ENCODE measurements at places on chromosomes 2 and 18. TPM values are rescaled to one million over a fixed set of nuclear protein-coding genes. Genes with fewer than 3 reads are reported as not detected.

The IL36G gene
- not detected for polyA plus RNA-seq

- DNase-seq: no peak
Measured at GRCh38 chr2:197255543-197255942, 55.0 kb downstream of the ANKRD44 start.

The CAPN14 gene
- polyA plus RNA-seq: 0.10 TPM

DNA sequence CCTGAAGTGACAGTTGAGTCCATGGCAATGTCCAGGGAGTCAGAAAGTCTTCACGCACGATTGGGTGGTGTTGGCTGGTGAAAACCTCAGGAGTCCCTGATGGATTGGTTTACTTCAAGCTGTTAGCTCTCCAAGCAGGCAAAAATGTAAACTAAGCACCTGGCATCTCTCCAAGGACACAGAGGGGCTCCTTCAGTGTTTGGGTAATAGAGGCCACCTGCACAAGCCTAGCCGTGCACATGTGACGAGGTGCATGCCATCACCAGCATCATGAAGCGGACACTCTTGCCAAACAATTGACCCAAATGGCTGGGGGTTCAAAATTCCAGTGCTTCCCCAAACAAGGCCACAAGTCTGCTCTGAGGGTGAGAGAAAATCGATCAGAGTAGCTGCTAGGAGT lies 104.7 kb upstream of the CD302 start:
- DNase-seq: no peak

The PJVK gene
- 1.5 TPM for polyA plus RNA-seq

DNA sequence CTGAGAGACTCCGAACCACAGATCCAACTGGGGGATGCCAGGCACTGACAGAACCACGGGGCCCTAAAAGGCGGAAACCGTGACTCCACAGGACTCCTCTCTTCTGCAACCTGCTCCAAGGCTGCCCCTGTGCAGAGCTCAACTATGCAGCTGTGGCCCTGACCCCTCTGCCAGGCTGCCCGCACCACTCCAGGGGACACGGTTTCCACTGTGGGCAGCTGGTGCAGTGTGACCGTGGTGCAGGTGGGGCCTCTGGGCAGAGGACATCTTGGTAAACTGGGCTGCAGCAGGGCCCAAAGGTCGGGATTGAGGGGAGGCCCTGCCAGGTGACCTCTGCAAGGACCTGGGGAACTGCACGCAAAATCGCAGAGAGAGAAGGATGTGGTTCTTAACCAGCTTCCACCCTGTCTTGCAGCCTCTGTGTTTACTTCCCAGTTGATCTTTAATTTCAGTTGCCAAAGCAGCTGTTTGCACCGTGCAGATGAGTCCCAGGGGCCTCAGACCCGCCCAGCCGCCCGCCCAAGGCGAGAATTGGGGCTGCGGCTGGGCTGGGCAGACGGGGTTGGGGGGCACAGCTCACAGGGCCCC lies 104.6 kb upstream of the CTDP1 start:
- no peak for DNase-seq

DNA sequence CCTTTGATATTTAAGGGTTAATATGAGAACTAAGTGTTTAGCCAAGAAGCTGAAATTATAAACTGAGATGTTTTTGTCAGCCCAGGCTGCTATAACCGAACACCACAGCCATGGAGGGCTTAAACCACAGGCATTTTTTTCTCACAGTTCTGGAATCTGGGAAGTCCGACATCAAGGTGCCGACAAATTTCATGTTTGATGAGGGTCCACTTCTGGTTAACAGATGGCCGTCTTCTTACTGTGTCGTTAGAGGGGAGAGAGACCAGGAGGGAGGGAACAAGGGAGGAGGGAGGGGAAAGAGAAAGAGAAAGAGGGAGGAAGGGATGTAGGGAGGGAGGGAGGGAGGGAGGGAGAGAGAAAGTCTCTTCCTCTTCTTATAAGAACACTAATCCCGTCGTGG lies 6.5 kb upstream of the CNDP2 start:
- DNase-seq: no peak

DNA sequence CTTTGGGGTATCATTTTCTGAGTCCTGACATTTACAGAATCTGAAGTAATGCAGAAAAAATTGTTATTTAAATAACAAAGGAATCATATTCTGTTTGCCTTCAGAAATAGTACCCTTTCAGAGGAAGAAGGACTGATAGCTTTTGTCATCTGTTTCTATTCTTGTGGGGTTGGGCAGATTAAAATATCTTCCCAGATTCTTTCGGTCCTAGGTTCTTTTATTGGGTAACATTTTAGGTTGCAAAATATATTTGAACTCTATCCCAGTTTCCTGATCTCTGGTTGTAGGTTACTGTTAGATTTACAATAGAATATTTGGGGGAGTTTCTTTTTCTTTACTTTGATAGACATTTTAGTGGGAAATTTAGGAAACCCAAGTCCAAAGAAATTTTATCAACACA lies 550.5 kb downstream of the SPAG16 start:
- peak; percentile 52 for DNase-seq

GRCh38 chr2:60602828-60603532 lies 49.5 kb upstream of the BCL11A start:
- no peak for DNase-seq

The UGT1A5 gene
- not detected for polyA plus RNA-seq

The CHST10 gene
- polyA plus RNA-seq: 11.7 TPM

DNA sequence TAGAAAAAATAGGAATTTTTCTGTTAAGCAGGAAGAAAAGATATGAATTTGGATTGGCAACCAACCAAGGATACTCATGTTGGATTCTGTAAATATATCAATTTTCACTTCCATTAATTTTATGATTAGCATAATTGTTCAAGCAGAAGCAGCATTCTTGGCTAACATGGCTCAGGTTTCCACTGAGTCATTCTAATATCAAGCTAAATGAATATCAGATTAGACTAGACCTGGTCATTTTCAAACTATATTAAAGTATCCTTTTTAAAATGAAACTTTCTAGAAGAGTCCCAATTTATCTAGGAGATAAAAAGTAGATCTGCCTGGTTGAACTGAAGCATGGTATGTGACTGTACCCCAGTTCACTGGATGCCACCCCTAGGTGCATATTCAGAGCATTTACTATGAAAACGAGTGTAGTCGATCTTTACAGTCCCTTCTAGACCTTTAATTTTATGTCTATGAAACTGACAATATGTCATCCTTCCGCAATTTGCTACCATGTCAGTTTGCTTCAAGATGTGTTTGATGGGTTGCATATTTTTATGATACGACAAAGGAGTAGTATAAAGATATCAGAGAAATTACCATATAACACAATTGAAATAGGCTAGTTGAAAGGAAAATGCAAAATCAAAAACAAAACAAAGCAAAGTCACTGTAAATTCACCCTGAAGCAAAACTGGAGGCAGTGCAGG lies 704.9 kb downstream of the ERBB4 start:
- DNase-seq: no peak

The ANKRD30BL gene
- not detected for polyA plus RNA-seq

The SERPINB8 gene
- polyA plus RNA-seq: 18.4 TPM

- no peak for DNase-seq
Measured at GRCh38 chr2:133977405-133977804, 276.5 kb upstream of the MGAT5 start.

- no peak for DNase-seq
Measured at GRCh38 chr2:10960606-10961489, 49.1 kb downstream of the KCNF1 start.

DNA sequence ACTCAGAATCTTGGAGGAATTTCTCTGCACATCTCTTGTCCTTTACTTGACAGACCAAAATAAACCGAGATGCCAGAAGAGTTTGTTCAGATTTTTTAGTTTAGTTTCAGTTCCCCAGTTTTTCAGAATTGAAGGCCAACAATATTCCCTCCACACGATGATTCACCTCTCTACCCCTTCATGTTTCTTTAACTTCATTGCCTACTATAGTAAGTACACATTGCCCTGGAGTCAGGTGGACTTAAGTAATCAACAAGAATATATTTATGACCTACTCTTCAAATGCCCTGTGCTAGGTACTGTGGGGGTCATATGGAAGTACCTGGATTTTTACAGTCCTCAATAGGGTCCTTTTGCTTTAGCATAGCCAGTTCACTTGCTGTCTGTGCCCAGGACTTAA lies 79.6 kb upstream of the CTLA4 start:
- no peak for DNase-seq

DNA sequence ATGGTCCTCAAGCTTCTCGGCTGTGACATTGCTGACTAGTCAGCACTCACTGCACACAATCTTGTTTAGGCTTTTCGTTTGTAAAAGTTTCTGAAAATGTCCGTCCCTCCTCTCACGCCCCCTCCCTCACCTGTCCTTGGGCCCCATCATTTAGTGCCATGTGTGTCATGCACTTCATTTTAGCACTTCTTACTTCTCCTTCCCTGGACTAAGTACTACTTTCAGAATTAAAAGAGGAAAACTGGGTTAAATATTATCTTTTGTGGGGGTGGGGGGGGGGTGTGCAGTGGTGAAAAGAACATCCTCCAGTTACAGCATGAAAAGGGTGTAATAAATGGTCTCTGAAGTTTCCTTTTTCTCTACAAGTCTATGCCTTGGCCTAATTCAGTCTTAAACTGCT lies 182.0 kb upstream of the SP5 start:
- DNase-seq: no peak

Data from BJ (cell line).